HEK293T (cell line): ENCODE measurements at places on chromosomes 1 and 21.

DNA sequence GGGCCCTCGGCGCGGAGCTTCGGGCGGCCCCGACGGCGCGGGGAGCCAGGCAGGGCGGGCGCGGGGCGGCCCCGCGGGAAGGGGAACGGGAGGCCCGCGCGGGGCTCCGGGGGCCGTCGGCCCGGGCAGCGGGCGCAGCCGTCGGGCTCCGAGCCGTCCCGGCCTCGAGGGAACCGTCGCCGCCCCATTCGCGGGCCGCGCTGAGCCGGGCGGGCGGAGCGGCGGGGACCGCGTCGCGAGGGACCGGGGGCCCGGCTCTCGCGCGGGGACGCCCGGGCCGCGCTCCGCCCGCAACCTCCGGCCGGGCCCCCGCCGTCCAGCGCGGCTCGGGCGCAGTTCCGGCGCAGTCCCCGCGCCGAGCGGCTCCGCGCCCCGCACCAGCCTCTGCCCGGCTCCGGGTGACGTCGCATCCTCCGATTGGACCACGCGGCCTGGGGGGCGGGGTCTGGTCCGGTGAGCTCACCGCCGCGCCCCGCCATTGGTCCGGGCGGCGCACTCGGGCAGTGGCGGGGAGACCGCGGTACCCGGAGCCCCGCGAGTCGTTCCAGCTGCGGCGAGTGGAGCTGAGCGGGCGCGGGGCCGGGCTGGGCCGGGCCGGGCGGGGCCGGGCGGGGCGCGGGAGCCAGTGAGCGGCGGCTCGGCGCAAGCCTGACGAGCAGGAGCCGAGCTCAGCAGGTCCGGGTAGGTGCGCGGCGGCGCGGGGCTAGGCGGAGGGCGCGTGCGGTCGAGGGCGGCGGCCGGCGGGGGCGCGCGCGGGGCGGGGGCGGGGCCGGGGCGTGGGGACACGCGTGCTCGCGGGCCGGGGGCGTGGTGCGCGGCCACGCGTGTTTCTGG lies 66.7 kb upstream of the VAMP3 start:
- DNase-seq: peak; percentile 99

GRCh38 chr1:117017648-117018047 lies 16.1 kb downstream of the CD101 start:
- no peak for DNase-seq

GRCh38 chr1:206506405-206507283 lies 687 bp upstream of the RASSF5 start:
- DNase-seq: no peak

- DNase-seq: no peak
Measured at GRCh38 chr1:246907472-246907871, 24.3 kb downstream of the AHCTF1 start.

DNA sequence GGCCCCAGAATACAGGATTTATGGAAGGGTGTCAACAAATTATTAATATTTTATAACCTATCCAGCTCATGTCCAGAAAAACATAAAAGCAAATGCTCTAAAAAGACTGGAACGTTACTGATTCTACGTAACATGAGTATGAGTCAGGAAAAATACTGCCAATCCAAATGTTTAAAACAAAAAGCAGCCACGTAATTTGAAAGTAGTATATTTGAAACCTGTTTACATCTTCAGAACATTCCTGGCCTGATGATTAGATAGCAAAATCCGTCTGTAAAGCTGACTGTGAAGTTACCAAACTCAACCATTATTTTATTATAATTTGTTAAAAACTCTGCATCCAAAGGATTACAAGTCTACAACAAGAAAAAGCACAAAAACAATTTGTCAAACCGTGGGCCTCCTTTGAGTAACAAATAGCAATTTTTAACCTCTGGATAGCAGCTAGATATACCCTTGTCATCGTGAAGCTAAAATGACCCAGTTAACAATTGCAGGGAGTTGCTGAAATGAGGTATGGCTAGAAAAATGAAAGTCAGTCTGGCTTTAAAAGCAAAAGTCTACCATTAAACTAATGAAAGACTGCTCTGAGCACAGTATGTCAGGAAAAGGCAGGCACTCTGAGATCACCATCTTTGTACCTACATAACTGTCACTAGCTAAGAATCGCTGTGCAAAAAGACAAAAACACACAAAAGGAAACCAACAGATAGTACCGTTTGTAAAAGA lies 1.2 kb downstream of the UBR4 start:
- DNase-seq: no peak

- no peak for DNase-seq
Measured at GRCh38 chr1:223338811-223339746, 24.9 kb downstream of the SUSD4 start.

GRCh38 chr1:176243746-176244145 lies 36.7 kb upstream of the COP1 start:
- DNase-seq: no peak

- no peak for DNase-seq
Measured at GRCh38 chr1:50527249-50527986, 104.2 kb upstream of the DMRTA2 start.

DNA sequence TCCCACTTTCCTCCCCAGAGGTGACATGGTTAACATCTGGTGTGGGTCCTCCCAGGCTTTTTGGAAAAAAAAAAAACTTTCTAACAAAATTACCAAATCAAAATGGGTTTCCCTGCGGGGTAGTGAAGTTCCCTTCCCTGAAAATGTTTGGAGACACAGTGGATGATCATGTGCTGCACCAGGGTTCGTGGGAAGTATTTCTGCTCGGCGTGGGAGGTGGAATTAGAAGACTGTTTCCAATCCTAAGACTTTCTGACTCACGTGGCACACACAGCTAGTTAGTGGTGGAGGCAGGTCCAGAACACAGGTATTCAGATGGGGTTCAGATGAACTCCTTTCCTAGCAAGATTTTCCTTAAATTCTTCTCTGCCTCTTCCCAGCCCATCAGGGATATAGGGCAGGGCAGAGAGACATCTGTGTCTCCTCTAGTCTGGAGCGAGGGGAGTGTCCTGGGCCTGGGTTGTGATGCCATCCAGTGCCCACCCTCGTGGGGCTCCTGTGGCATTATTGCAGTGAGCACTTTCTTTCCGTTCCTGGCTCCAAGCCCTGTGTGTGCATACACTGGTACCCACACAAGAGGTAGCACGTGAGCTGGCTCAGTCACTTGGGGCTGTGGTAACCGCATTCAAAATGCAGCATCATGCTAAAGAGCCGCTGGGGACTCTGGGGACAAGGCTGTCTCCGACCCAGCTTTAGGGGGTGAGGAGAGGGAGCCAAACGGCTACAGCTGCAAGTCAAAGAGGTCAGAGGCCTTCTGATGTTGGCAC lies 27.5 kb downstream of the KCNC4 start:
- DNase-seq: no peak

DNA sequence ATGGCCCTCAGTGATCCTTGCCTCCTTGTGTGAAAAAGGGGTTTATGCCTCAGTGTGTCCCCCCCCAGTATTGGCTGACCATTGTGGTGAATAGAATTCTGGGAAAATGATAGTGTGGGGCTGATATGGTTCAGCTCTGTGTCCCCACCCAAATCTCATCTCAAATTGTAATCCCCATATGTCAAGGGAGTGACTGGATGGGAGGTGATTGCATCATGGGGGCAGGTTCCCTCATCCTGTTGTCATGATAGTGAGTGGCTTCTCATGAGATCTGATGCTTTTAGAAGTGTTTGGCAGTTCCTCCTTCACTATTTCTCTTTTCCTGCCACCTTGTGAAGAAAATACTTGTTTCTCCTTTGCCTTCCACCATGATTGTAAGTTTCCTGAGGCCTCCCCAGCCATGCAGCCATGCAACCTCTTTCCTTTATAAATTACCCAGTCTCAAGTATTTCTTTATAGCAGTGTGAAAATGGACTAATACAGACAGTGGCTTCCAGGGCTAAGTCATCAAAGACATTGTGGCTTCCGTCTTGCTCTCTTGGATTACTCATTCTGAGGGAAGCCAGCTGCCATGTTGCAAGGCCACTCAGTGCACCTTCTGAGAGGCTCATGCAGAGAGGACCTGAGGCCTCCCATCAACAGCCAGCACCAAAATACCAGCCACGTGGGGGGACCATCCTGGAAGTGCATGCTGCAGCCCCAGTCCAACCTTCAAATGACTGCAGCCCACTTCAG lies 40.6 kb upstream of the SOD1 start:
- no peak for DNase-seq

DNA sequence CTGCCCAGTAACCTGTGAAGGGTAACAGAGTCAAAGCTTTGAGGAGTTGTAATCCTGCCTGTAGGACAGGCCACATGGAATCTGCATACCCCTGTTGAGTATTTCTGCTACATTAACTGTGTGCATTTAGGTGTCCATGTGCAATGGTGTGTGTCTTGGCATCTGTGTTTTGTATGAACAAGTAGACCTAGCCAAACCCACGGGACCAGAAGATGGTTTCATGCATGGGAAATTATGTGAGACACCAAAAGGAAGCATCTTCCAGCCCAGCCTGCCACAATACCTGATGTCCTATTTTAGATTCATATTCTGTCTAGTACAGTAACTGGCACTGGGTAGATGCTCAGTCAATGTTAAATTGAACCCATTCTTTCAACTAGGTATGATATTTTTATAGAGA lies 70.8 kb upstream of the KCND3 start:
- no peak for DNase-seq

DNA sequence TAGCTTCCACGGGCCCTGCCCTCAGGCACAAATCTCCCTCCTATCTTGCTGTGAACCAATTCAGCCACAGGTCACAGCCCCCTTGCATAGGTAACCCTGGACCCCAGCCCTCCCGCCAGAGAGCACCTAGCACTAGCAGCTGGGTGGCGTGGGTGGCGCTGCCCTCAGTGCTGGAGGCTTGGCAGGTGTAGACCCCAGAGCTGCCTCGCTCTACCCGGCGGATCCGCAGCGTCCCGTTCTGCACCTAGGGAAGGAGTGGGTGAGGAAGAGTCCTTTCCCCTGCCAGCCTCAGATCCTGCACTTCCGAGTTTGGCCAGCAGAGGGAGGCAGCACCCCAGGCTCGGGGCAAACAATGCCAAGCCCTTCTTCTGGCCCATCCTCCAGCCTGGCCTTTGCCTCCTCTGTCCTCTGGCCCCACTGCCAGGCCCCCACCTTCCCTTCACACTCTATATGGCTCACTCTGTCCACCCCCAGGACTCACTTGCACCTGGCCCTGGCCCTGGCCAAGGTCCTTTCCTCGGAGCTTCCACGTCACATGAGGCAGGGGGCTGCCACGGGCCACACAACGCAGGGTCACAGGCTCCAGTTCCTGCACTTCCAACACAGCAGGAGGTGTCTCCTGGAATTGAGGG lies 9.0 kb downstream of the IGSF9 start:
- peak; percentile 89 for DNase-seq

- no peak for DNase-seq
Measured at GRCh38 chr1:47941609-47942239, 55.5 kb downstream of the TRABD2B start.

- DNase-seq: no peak
Measured at GRCh38 chr1:91725989-91726721, 159.8 kb downstream of the TGFBR3 start.

- no peak for DNase-seq
Measured at GRCh38 chr1:109827986-109828385, 64.3 kb upstream of the EPS8L3 start.

GRCh38 chr1:14521622-14522021 lies 76.9 kb upstream of the KAZN start:
- DNase-seq: no peak

DNA sequence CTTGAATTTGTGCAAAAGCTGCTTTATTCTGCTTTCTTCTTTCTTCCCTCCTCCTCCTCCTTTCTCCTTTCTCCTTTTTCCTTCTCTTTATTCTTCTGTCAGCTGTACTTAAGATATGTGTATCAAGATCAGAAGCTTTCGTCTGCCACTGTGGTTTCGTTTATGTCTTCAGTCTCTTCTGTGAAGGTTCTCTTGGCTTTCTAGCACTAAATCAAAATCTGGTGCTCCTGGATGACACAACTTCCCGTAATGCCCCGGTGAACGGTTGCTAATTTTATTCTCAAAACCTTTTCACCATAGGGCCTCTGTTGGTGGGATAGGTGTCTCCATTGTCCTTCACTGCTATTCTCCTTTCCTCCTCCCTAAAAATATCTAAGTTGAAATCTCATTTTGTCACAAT lies 5.0 kb downstream of the ATF6 start:
- no peak for DNase-seq

DNA sequence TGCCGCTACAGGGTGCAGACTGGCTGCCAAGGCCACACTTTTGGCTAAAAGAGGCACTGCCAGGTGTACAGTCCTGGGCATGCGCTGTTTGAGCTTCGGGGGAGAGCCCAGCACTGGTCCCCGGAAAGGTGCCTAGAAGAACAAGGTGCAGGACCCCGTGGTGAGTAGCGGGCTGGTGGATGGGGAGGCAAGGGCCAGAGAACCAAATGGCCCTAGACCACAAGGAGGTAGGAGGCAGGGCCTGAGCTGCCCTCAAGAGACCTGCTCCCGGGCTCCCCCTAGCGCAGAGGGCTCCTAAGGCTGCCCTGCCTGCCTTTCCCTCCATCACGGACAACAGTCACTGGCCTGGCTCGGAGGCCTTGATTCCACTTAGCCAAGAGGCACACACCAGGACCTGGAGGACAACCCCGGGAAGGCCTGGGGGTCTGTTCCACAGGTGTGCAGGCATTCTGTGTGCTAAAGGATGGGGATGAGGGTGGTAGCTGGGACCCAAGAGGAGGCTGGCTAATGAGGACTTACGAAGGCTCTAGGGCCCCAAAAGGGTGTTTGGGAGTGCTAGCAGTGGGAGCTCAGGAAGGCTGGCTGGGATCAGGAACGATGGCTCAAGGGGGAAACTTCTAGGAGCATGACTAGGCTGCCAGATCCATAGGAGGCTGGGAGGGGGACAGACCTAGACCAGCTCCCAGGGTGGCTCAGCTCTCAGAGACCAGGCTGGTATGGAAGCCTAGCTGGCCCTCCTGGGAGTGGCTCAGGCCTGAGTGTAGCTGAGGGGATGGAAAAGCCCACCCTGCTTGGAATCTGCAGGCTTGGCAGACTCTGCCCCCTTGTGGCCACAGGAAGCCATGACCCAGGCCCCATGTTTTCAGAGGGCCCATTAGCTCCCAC lies 742 bp downstream of the ARTN start:
- peak; percentile 75 for DNase-seq

DNA sequence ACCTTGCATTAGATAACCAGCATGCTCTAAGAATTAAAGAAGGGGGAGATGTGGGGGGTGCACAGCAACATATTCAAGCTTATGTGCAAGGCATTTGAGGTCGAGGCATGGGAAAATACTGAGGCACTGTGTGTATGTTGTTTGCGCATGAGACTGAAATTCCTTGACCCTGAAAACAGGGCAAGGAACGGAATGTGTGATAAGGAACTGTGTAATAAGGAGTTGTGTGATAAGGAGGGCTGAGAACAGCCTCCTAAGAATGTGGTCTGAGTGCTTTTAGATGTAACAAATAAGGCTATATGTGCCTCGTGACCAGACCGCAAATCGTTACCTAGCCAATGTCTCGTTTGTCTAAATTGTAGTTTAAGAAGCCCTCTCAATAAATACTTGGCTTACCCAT lies 26.5 kb upstream of the ITLN1 start:
- DNase-seq: no peak
